HCEC 1CT (cell line): ENCODE measurements at places on chromosomes 4 and X.

DNA sequence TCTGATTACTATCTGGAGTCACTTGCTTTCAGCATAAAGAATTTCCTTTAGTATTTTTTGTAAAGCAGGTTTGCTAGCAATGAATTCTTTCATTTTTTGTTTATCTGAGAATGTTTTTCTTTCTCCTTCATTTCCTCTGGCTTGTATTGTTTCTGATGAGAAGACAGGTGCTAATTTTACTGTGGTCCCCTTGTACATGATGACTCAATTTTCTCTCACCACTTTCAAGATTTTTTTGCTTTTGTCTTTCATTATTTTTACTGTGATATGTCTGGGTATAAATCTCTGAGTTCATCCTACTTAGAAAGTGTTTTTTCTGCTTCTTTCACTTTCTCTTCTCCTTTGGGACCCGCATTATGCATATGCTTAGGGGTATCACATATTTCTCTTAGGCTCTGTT lies 62.6 kb downstream of the PKD2 start:
- no peak for DNase-seq

- DNase-seq: no peak
Measured at GRCh38 chr4:19135895-19136633, 1114.5 kb upstream of the LCORL start.

DNA sequence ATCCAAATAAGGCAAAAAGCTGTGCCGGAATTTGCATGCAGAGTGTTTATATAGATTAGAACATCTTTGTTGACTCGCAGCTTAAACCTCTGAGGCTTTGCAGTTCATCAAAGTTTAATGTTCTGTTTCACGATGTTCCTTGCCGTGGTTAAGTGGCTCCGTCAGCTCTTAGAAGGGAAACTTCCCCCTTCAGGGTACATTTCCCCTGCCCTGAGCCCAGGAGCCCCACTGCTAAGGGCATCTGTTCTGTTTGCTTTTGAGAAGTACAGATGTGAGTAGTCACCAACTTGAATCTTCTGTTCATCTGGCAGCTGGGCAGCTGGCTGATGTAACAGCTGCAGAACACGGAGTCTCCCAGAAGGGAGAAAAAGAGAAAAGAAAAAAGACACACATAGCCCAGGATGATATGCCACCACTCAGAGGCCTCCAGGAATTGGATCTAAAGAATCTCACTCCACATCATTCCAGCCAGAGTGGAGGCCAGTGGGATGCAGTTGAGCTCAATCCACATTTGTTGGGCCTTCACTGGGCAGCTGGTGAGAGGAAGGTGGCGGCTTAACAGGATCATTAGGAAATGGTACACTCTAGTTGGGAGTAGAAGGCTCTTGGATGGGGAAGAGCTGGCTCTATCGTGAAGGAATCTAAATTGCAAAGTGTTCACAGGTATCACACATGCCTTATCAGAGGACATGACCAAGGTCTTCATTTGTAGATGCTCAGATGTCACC lies 178.7 kb upstream of the RBPJ start:
- peak; percentile 48 for DNase-seq

DNA sequence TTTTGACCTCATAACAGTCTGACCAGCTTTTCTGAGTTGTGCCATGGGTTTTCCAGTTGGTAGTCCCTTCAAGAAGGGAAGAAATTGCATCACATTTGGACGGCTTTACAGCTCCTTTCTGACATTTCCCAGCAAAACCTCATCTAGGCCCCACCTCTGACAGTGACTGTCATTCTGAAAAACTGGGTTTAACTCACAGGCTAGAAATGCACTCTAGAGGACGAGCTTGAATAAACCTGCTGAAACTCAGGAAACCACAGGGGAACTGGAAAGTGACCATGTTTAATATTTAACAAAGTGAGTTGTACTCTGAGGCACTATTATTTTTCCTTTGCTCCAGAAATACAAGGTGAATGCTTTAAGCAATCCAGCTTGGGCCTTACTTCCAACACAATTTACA lies 434.3 kb upstream of the RASGEF1B start:
- DNase-seq: no peak

DNA sequence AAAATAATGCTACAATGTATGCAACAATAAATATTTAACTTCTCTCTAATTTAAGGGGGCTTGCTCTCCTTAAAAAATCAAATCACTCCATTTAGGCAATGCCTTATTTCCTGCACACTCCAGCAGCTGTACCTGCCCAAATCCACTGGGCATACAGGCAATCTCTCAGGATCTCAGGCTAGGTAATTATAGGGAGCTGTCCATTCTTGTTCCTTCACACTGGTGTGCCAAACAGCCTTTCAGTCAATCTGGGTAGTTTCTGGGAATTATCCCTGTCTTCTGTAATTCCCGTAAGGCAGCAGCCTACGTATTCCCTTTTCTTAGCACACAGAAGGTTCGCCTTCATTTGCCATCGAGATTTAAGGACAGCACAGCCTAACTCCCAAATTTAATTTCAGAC lies 922.6 kb upstream of the SLIT2 start:
- DNase-seq: no peak

- DNase-seq: no peak
Measured at GRCh38 chr4:26789208-26789607, 71.4 kb upstream of the STIM2 start.

DNA sequence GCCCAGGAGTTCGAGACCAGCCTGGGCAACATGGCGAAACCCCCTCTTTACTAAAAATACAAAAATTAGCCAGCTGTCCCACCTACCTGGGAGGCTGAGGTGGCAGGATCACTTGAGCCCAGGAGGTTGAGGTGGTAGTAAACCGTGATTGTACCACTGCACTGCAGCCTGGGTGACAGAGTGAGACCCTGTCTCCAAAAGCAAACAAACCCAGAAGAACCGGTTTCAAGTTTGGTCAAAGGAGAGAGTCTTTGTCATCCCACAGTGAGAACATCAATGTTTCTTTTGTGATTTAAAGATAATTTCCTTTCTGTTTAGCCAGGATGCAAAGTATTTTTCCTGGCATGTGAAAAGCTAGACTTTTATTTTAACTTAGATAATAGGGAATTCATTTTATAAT lies 26.7 kb downstream of the PDK3 start:
- DNase-seq: no peak

GRCh38 chr4:26839016-26839415 lies 21.6 kb upstream of the STIM2 start:
- DNase-seq: no peak

GRCh38 chr4:41613386-41613785 lies 75.4 kb downstream of the LIMCH1 start:
- DNase-seq: no peak

GRCh38 chr4:159271856-159272255 lies 169.0 kb downstream of the RAPGEF2 start:
- no peak for DNase-seq

- no peak for DNase-seq
Measured at GRCh38 chr4:109930464-109930863, 17.8 kb downstream of the EGF start.

DNA sequence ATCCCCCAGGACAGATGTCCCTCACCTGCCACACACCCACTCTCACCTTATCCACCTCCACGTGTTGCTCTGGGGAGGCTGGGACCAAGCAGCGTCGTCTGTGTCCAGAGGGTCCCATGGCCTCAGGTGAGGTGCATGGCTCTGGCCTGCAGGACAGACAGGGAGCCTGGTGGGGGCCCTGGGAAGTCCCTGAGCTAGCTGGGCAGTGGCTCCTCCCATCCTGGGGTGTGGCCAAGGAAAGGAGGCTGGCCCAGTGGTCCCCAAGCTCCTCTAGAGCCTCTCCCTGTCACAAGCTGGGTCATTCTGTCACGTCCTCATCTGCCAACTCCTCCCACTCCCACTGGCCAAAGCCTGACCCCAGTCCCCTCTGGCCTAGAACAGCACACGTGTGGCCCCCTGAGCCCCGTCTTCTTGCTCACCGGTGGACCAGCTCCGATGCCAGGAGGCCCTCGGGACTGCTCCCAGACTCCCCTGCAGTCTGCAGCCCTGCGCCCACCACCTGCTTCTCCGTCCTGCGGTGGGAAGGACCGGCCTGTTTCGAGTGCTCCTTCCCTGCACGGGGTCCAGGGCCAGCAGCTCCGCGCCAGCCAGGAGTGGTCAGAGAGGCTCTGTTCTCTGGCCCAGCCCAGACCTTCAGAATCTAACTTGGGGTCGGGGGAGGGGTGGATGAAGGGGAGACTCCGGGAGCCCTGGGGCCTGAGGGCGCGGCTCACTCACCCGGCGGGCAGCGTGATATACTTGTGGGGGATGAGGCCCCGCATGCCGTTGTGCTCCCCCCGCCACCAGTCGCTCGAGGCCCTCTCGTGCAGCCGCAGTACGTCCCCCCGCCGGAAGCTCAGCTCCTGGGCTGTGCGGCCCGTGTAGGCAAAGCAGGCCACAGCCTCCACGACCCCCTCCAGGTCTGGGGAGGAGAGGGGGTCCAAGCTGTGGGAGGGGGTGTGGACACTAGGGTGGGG lies 4.8 kb downstream of the AVPR2 start:
- DNase-seq: no peak

DNA sequence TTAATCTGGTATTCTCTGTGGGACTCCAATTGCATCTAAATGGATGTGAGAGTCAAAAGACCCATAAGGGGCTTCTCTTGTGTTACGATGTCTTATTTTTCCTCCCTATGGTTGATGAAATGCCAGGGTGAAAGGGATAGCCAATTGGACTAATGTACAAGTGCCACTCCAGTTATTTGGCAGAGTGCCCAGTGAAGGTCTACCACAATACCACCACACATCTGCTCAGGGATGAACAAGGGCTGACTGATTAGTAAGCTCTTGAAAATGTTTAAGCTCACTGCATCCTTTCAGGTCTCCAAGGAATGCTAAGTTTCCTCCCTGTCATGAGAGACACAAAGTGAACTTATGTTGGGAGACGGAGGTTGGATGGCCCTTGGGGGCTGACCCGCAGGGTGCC lies 57.8 kb downstream of the HEPH start:
- DNase-seq: no peak

DNA sequence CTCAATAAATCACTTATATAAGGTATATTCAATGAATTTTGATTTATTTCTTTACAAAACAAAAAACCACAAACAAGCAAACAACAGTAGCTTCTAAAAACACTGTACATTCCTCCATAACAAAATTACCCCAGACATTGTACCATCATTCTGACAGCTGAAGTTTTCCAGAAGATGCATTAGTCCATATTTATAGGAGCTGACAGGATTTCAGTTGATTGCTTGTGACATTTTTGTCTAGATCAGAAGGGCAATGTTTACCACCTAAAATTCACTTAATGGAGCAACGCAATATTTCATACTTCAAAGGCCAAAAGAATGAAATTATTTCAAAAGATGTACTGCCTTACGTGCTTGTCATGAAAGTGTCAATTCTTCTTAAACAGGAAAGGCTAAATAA lies 167.0 kb downstream of the ATP10D start:
- no peak for DNase-seq

- DNase-seq: no peak
Measured at GRCh38 chrX:39581411-39581810, 516.3 kb downstream of the BCOR start.

GRCh38 chrX:30615229-30615628 lies 37.7 kb upstream of the TASL start:
- DNase-seq: peak; percentile 69

GRCh38 chrX:81208916-81209315 lies 7.0 kb downstream of the SH3BGRL start:
- DNase-seq: no peak

DNA sequence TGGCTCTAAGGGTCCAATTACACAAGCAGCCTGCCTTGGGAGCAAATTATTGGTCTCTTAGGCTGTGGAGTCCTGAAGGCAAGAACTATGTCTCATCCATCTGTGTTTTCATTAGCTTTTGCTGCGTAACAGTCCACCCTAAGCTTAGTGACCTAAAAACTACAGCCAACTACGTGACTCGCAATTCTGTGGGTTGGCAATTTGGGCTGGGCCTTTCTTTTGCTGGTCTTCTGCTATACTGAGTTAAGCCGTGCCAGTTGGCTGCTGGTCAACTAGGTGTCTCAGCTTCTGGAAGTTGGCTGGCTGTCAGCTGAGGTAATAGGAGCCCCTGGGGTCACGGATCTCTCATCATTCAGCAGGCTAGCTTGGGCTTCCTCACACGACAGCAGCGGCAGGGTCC lies 205.6 kb upstream of the S100G start:
- DNase-seq: no peak

DNA sequence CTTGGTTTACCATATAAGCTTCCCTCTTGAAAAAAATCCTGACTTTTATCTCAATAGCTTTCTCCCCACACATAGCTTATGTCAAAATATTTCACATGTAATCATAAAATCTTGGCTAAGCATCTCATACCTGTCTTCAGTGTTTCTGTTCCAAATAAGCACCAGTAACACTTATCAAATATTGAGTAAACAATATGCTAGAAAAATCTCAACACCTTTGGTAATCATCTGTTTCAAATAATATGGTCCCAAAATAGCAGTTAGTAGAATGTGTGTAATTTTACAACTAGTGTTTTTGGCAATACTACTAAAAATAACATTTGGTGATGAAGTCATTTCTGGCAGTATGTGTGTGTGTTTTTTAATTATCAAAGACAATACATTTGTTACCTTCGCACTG lies 2138.2 kb downstream of the PCDH7 start:
- no peak for DNase-seq

DNA sequence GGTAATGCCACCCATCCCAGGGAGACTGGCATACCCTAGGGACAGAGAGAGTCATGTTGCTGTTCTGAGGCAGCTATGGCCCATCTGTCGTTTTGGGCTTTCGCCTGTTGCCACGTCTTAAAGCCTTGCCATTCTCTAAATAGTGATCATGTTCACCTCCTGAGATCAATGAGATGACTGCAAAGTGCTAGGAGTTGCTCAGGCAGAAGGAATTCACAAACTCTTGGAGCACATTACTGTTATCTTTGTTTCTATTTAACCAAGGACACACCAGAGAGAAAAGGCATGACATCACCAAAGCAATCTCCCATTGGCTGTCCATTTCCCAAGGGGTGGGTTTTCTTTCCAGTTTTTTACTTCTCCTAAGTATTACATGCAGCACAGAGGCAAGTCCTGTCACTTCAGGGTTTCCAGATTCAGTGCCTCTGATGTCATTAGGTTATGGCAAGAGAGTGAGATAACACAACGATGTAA lies 37.1 kb upstream of the SETD7 start:
- DNase-seq: no peak

- DNase-seq: peak; percentile 82
Measured at GRCh38 chr4:145734576-145735346, 54.8 kb downstream of the C4orf51 start.

GRCh38 chr4:94253036-94253435 lies 45.4 kb downstream of the SMARCAD1 start:
- no peak for DNase-seq

DNA sequence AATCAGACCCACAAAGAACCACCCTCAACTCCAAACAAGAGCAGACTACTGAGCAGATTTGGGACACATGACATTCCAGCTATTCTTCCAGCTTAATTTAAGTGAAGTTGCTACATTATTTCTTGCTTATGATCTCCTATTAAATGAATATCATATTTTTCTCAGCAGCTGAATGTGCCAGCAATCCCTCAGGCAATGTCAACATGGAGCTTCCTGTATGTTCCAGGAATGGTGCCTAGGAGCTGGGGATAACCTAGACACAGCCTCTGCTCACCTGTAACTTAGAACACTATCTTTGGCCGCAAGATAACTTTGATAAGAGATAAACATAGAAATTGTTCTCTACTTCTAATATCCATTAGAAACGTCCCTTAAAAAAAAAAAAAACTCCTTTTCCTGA lies 274.4 kb upstream of the RASGEF1B start:
- DNase-seq: no peak

- peak; percentile 61 for DNase-seq
Measured at GRCh38 chrX:55008571-55009358, 8.6 kb downstream of the APEX2 start.

- DNase-seq: peak; percentile 45
Measured at GRCh38 chrX:153922932-153923857, 2.9 kb downstream of the ARHGAP4 start.

GRCh38 chr4:175460414-175460813 lies 351.6 kb downstream of the GPM6A start:
- DNase-seq: no peak
